Adrenal gland (tissue), 19 donors: ENCODE measurements at places on chromosomes 1 and 21.

DNA sequence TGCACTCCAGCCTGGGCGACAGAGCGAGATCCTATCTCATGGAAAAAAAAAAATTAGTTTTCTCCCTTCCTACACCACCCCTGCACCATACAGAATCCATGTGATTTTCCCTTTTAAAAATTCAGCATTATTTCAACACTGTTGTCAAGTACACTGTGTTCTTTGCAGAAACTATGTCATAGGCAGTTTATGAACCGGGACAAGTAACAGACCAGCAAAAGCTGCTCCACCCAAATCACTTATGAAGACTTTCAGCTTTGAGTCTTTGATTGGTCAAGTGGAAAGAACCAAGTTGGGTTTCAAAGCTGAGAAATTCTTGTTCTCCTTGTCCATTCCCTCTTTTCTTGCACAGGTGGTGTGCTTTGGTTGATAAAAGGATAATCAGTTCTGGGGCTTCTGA, 173.0 kb downstream of the CDC7 start:
- DNase-seq = no peak

GRCh38 chr1:58999676-59000075, 215.8 kb upstream of the JUN start:
- DNase-seq = no peak

DNA sequence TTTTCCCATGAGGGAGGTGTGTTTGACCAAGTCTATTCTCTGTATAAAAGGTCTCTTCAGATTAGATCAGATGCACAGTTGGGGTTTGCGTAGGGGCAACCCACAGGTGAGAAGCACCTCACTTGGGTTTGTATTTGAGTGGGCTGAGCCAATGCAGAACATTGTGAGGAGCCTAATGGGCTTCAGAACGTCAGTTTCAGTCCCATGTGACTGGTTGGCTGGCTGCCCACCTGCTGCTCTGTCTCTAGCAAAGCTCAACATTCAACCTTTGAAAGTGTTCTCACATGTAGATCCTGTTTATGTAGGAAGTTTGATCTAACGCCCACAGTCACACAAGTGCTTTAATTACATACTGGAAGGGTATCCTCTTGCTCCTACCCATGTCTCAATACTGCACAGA, 105.5 kb downstream of the FASLG start:
- peak; percentile 23 for DNase-seq

GRCh38 chr1:205440476-205441317, 15.1 kb downstream of the BLACAT1 start:
- DNase-seq = no peak

DNA sequence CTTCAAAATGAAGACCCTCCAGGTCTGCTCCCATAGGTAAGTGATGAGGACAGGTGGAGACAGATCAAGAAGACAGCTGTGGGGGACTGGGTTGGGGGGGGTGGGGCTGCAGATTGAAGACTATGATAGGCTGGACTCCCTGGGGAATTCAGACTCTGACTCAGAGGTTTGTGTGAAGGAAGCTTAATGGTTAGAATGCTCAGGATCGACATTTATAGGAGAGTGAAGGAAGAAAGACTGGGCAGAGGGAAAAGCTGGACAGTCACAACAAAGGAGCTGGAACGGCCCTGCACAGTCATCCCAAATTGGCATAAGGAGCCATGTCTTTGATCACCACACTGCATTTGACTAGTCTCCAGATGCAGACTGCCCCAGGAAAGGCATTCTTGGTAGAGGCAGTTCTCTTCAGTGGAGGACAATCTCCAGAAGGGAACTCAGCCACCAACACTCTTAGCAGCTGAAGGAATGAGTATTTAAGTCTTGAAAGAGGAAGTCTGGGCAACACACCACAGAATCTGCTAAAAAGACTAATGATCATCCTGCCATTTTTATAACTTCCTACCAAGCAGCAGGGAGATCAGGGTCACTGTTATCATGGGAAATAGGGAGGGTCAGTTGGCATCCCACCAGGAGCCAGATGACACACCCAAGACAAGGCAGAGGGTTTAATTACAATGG, 120.0 kb upstream of the ZC3H11B start:
- DNase-seq = no peak

DNA sequence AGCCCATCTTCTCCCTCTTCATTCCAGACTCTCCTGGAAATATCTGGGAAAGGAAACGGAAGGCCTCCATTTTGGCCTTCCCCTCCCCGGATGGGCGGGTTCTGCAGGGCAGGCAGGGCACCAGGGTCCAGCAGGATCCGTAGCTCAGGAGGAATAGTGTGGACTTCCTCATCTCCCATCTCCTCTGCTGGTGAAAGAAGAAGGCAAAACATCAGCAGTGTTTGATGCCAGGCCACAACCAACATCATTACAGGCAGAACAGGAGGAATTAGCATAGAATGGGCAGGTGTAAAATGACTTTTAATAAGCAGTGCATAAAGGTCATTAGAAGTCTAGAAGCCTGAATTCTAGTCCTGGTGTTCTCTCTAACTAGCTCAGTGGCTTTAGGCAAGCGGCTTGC, 165.9 kb downstream of the TGFBR3 start:
- DNase-seq = no peak

DNA sequence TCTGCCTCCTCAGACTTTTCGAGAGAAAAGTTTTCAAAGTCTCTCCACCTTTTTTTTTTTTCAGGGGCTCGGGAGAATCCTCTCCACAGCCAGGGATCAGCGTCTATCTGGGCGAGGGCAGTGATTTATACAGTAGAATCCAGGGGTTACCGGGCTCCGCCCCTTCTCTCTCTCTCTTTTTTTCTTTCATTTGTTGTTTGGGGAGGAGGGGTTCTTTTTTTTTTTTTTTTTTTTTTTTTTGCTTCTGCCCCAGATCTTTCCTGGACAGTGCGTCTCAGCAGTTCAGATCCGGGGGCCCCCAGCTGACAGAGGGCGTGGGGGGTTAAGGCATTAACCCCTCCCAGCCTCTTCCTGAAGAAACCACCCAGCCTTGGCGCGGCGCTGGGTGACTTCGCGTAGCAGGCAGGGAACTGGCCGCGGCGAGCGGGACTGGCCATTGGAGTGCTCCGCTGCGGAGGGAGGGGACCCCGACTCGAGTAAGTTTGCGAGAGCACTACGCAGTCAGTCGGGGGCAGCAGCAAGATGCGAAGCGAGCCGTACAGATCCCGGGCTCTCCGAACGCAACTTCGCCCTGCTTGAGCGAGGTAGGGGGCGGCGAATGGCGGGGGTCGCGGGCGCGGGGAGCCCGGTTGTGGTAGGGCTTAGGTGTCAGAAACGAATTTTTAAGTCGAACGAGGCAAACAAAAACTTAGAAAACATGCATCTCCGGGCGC, at the start of gene S1PR1:
Gene S1PR1, plus strand, starts transcription at position 504 of the 713 bp plus-strand sequence. CDS start 1,966 bp downstream, outside the sequence.
- DNase-seq = peak; percentile 64

DNA sequence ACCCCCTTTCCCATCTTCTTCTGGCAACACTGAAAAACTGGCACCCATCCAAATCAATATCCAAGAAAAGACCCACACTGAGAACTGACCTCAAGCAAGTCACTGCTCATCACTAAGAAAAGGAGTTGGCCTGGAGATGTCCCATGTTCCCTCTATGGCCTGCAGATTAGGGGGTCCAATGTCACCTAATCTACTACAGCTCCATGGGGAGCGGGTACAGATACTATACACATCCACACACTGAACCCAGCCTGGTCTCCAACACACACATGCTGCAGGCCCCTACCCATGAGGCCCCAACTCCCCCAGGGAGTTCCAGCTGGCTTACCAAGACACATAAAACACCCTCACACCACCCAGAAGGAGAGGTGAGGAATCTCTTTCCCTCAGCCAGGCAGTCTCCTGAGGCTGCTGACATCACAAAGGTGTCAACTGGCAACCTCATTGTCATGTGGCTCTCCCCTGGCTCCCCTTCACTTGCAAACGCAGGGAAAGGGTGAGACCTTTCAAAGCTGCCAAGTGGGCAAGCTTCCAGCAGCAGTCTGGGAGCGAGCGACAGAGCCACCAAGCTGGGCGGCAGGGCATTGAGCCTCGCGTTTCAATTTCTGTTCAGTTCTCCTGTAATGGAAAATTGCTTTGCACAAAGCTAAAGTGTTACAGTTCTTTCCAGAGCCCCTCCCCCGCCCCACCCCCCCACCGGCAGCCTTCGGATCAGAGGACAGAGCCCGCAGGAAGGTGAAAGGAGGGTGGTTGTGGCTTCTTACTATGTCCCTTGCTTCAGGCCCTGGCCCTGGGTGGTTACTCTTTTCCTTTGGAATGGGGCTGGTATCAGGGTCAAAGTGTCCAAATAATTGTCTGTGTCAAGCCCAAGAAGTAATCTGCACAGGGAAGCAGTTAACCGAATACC, at the start of gene LRRC52:
Gene LRRC52, plus strand, starts transcription at position 469 of the 907 bp plus-strand sequence. Its CDS starts 297 bp downstream, at position 766.
- peak; percentile 71 for DNase-seq

DNA sequence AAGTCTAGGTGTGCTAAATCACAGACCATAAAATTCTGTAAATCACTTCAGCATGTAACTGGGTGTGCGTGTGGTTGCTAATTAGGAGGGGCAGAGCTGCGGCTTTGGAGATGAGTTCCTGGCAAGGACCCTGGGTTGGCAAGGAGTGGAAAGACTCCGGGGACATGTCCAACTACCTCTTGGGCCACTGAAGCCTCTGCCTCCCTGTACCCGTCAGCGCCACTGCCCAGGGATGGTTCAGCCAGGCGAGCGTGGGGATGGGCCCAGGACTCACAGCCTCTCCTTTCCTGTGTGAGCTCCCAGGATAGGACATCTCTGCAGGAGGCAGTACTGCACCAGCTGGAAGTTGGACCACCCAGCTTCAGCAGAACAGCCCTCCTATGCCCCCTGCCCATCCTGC, 386.4 kb upstream of the VAMP3 start:
- peak; percentile 5 for DNase-seq

DNA sequence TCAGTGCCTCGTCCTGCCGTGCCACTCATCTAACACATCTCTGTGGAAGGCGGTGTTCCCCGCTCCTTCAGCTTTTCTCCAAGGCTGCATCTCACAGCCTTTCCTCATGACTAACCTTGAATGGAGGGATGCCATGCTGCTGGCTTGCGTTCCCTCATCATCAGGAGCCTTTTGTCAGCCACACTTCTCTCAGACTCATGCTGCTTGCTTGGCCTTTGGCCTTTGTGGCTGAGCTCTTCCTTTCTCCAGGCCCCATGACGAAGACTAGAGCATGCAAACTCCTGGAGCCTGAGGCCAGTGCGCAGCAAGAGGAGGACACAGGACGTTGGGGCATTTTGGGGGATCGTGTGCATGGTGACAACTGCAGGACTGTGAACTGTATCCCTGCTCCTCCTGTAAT, 70.8 kb downstream of the SYT2 start:
- no peak for DNase-seq

DNA sequence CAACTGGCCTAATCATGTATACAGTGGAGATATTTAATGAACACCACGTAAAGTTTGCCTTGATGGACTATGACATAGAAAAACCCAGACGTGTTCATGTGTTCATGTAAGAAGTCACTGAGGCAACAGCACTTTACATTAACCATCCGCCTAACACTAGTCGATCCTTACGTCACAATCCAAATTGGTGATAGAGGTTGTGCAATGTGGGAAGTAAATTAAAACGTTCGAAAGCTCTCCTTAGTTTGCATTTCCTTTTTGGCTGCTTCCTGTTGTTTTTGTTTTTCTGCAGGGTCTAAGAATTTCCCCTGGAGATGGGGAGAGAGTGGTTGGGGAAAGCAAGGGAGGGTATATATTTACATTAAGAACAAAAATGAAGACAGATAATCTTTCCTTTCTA, 587.5 kb upstream of the ADGRL2 start:
- no peak for DNase-seq

DNA sequence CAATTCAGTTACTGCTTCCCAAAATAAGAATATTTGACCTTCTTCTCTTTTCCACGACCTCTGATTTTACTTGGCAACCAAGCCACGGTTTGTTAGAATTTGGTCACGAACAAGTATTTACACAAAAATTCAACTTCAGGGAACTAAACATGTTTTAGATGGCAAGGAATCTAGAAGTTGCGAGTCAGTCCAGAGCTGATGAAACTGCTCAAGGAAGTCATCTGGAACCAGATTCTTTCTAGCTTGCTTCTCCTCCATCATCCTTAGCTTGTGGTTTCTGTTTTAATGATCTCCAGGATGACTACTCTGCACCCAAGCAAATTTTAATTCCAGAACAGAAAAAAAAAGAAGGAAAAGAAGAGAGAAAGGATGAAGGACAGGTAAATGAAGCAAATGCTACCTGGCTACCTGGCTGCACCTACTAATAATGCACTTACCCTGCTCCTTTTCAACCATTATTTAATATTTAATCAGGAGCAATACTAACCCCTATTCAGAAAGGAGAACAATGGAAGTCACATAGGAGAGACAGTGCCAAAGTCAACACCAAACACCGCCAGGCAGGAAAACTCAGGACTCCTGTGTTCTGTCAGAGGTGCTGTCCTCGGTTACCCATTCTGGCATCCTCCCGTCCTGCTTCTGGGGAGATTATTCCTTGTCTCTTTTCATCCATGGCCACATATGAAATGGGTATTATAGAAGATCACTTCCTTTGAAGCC, 54.2 kb upstream of the RGS7 start:
- no peak for DNase-seq

DNA sequence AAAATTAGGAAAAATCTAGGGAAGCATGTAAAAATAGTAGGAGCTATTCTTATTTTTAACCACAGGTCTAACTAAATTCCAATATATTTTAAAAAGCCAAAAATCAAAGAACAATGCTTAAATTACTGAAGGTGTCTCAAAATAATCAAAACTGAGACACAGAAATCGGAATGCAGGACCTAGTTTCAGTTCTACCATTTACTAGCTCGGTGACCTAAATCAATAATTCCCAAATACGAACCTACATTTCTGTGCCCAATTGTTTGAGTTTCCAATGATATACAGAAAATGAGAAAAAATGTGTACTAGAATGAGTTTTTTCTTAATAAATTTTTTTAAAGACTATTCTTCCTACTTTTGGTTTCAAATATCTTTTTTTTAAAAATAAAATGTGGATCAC, 37.4 kb downstream of the ANKRD13C start:
- no peak for DNase-seq

DNA sequence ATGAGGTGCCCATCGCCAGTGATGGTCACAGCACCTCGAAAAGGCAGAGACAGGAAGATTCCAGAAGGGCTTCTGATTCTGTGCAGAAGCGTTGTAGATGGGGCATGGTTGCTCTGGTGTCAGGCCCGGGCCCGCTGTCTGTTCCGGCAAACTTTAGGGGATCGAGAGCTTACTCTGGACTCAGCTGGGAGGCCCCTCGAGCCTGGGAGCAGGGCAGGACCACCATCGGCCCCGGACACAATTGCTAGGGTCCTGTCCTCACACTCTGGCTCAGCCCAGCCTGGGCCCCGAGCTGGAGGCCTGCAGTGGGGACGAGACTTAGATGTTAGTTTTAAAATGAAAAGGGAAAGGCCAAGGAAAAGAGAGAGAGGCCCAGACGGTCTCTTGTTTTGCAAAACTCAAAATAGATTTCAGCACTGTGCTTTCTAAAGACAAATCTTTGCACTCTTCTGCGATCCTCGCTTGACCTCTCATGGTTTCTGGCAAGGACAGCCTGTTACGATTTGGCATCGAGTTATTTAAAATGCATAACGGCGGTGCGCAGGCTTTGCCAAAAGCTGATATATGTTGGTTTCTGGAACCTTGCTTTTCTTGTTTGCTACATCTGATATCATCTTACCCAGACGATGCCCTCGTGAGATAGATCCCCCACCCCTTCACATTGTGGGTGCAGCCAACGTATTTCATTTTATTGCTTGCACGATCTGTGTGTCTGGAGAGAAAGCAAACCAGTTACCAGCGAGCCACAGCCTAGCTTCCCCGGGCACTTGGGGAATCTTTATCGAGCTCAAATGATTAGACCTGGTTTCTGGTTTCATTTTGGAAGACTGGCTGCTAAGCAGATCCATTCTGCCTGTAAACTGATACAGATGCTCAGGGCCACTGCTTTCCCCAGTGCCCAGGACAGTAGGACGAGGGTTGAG, 58.0 kb downstream of the PRDM16 start:
- DNase-seq = no peak
